ENCODE measurements at places on chromosomes 2 and 18.
A peak's percentile ranks its signal among the peaks of the same experiment; 100 is the strongest.

DNA sequence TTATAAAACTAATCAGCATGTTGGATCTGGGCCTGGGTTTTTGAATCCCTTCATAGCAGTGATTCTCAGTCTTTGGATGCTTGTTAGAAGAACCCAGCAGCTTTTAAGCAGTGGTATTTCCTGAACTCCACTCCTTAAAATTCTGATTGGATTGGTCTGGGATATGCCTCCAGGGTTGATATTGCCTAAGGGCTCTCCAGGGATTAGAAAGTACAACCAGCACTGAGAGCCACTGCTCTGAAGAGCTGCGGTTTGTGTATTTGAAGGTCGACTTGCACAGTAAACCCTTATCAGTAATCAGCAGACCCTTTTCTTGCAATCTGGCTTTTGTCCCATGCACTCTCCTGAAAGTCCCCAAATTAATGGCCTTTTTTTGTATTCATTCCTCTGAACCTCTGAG lies 17.0 kb upstream of the RBMS1 start:
- peak; percentile 32 for DNase-seq

GRCh38 chr2:217338306-217338916 lies 478.5 kb upstream of the TNP1 start:
- DNase-seq = peak; percentile 93

DNA sequence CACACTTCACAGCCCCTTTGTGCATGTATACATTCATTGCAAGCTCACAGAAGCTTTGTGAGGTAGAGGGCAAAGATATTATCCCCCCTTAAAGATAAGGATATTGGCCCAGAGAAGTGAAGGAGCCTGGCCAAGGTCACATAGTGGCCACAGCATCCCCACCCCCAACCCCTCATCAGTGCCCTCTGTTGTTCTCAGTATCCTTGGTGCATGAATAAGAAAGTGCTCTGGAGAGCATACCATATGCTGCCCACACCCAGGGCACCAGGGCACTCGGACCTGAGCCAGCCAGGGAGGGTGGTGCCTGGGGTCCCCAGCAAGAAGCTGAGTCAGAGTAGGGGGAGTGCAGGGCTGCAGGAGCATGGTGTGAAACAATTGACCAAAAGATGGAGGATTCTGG lies 3.3 kb downstream of the DYSF start:
- DNase-seq = no peak

- no peak for DNase-seq
Measured at GRCh38 chr2:74653589-74653984, 460 bp upstream of the SEMA4F start.

GRCh38 chr2:3249476-3249962 lies 128.1 kb downstream of the EIPR1 start:
- DNase-seq = no peak

DNA sequence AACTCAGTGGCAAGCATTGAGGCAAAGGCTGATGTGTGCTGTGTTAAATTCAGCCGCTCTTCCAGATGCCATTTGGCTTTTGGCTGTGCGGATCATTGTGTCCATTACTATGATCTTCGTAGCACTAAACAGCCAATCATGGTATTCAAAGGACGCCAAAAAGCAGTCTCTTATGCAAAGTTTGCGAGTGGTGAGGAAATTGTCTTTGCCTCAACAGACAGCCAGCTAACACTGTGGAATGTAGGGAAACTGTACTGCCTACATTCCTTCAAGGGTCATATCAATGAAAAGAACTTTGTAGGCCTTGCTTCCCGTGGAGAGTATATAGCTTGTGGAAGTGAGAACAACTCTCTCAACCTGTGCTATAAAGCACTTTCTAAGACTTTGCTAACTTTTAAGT lies 195.5 kb upstream of the RAB12 start:
- DNase-seq = no peak

- no peak for DNase-seq
Measured at GRCh38 chr2:187543488-187543887, 10.7 kb downstream of the TFPI start.

DNA sequence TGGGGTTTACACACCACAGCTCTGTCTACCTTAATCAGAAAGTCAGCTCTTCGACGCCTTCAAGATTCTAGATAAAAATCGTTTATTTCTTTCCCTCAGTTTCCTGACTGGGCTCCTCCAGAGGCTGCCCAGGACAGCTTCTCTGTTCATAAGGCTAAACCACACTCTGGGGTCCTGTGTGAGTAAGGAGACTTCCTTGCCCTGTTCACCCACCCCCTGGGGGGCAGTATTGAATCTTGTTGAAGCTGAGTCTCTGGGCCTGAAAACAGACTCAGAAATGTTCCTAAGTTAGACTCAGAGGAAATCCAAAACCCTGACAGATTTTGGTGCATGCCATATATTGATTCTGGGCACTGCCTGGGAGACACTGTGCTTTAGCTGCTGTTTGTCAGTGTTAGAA lies 43.0 kb downstream of the G6PC2 start:
- DNase-seq = no peak

DNA sequence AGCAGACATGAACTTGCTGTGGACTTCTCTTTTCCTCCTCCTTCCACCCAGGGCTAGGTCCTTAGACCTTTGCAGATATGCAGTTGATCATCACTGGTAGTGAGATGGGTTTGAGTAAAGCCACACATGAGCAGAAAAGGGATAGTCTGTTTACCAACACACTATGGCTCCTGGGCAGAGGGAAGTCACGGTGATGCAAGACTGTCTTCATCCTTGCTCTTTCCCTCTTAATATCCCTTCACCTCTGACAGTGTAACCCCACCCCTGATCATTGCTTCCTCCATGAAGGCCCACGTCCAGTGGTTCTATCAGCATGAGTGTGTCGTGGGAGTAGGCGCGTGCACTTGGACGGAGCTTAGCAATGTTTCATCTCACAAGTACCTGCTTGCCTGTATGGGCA lies 188.7 kb downstream of the SMAD7 start:
- DNase-seq = no peak

GRCh38 chr2:216430811-216431530 lies 18.7 kb downstream of the SMARCAL1 start:
- no peak for DNase-seq

DNA sequence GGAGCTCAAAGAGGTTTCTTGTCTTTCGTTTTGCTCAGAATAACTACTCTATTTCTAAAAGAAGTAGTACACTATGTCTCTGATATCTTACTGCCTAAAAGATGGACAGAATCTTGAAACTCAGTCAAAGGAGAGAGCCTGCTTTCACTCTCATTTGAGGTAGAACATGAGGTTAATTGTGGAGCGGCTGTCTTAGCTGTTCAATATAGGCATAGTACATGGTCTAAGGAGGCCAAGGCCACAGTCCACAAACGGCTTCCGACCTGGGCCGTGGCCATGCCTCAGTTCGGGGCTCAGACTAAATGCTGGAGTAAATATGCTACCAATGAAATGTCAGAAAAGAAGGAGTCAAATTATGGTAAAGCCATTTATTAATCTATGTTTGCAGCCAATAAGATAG lies 185.8 kb upstream of the ACAA2 start:
- no peak for DNase-seq

DNA sequence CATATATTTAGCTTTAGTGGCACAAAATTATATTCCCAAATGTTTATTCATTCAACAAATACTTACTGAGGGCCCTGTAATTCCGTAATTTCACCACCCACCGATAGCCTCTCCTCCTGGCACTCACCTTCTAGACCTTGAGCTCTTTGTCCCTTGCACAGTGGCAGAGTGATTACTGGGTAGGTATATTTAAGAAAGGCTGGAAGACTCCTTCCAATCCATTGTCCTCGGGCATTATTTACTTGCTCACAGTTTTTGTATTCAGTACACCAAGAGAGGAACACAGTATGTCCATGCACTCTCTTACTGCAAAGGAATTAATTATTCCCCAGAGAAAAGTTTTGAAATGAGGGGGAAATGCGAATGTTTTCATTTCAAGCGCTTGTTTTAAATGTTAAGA lies 1.1 kb upstream of the CDCA7 start:
- no peak for DNase-seq

DNA sequence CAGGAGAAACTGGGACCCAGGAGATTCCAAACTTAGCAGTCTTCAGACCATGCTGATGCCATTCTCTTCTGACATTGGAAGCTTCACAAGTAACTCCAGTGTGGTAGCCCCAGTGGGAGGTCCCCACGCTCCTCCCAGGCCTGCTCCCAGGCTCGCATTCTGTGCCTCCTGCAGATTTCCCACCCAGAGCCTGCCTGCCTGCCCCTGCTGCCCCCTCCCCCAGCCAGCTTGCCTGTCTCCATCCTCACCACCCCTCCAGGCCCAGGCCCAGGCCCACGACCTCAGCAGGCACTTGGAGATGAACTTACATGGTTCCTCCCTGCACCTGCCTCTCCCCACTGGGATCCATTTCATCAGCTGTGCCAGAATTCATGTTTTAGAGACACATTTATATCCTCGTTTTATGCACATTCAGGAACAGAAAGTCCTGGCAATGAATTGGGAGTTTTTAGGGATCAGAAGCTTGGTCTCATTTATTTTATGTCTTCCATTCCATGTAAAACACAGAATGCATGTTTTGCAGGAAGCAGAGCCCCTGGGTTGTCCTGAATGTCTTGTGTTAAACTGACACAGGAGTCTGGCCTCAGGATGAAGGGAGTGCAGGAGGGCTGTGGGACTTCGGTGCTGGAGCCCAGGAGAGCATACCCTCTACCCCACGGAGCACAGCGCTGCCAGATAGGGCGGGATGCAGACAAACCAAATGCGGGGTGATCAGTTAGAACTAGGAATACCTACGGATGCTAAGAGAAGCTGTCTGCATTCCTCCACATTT lies 150.5 kb downstream of the SNTG2 start:
- no peak for DNase-seq

DNA sequence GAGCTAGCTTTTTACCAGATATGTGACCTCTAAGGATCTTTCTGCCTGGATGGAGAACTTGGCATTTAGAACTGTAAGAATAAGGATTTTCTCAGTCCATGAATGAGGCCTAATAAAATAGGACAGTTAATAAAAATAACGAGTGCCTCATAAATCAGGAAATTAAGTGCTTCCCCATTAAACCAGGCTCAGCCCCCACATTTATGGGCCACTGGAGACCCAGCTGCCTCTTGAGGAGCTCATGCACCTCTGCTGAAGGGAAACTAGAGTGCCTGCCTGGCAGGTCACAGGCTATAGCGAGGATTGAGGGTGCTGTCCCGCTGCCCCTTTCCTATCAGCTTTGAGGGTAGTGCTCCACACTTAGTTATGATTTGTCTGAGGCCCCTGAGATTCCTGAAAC lies 158.0 kb downstream of the ALK start:
- no peak for DNase-seq

DNA sequence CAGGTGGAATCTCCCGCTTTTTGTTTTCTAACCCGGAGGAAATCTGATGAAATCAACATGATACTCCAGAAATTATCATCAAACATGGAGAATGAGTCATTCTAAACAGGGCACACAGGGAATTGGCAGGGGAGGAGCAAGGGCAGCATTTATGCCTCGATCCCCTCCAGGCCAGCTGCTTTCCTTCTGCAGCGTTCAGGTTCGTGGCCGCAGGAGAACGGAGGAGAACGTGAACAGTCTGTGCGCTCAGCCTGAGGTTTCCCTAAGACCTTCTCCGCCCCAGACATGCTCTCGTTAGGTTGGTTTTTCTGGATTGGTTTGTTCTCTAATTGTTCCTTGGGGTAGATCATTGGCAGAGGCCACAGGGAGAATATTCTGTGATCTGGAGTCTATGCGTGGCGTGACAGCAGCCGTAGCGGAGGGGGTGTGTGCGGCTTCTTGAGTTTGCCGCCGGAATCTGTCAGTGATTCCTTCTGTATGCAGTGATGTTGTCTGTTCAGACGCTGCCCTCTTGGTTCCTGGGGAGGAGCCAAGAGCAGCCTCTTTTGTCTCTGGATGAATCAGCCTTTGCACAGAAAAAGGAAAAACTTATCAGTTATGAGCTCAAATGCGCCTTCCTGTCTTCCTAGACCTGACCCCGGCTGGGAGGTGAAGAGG lies 75.9 kb downstream of the SH3BP4 start:
- peak; percentile 81 for DNase-seq

DNA sequence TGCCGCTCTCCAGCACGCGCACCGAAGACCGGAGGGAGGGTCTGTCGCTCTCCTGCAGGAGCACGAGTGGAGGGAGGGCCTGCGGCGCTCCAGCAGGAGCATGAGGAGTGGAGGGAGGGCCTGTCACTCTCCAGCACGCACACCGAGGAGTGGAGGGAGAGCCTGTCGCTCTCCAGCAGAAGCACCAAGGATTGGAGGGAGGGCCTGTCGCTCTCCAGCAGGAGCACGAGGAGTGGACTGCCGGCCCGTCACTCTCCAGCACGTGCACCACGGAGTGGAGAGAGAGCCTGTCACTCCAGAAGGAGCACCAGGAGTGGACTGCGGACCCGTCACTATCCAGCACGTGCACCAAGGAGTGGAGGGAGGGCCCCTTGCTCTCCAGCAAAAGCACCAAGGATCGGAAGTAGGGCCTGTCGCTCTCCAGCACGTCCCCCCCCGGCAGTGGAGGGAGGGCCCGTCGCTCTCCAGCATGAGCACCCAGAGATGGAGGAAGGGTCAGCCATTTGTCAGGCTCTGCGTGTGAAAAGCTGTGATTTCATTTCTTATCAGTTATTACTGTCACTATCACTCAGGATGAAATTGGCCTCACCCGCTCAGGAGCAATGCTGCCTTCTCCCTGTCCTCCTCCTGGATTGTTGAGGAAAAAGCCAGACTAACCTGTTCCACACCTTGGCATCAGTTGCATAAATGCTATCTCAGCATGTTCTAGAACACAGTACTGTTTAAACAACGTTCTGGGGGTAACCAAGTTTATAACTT lies 35.9 kb downstream of the ADI1 start:
- DNase-seq = peak; percentile 95

- no peak for DNase-seq
Measured at GRCh38 chr2:157820193-157820592, 55.9 kb downstream of the ACVR1 start.

DNA sequence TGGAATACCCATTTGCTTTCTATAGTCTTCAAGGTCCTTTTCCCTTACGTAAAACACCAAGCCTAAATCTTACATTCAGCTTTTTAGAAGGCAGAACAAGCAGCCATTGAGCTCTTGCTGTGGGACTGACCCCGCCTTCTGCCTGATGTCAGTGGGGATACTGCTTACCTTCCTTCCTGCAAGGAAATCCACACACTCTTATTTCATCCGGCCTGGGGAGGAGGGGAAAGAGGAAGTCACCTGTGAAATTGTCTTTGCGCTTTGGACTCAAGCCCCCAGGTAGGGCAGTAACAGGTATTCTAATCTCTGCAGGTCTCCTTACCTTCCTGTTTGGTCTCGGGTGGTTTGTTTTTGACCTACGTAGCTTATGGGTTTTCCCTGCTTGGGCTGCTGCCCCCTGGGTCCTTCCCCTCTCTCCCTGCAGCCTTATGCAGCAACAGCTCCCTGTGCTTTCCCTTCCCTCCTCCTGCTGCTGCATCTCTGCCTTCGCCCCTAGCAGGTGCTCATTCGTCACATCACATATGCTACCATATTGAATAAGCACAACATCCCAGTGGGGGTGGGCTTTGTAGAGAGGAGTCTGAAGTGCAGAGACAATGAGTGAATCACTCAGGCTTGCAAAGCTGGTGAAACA lies 402.5 kb upstream of the TRIB2 start:
- no peak for DNase-seq

DNA sequence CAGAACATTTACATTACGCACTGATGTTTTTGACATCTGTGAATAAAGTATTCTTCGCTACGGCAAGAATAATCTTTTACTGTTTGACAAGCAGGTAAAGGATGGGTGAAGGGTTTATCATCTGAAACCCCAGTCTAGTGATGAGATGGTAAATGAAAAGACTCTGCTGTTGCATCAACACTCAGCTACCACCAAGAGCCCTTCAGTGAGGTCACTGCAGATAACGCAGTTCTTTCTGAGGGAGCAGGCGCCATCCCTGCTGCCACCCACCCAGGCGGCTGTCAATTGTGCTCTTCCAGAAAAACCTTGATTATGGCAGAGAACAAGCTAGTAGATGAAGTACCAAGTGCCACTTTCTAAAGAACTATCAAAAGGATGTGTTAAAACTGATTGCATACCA lies 58.7 kb downstream of the ABCG8 start:
- no peak for DNase-seq

Measured in fibroblast of skin of abdomen (primary cell).